Spinal cord (tissue), 10 donors: ENCODE measurements at places on chromosomes 1 and 21.

DNA sequence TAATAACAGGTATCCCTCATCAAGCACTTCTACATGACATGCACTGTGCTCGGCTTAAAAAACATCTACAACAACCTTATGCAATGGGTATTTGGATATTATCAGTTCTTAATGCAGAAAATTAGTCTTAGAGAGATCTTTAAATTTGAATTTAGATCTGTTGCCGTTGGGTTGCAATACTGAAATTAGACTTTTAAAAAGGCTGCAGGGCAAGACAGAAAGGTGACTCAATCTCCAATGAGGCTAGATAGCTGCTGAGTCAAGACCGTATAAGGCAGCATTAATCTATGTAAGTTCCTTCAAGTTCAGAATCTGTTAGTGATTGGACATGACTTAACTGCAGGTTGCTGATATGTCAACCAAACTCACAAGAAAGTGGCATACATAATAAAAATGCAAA lies 37.3 kb downstream of the OLFM3 start:
- DNase-seq: no peak

GRCh38 chr1:98559291-98559690 lies 102.2 kb upstream of the SNX7 start:
- no peak for DNase-seq

GRCh38 chr1:162372159-162373071 lies 4.2 kb downstream of the SPATA46 start:
- DNase-seq: no peak

DNA sequence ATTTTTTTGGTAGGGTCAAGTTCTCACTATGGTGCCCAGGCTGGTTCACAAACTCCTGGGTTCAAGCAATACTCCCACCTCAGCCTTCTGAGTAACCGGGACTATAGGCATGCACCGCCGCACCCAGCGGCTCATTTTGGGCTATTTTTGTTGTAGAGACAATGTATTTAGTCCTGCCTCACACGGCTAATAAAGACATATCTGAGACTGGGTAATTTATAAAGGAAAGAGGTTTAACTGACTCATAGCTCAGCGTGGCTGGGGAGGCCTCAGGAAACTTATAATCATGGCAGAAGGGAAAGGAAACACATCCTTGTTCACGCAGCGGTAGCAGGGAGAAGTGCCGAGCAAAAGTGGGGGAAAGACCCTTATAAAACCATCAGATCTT lies 4.2 kb downstream of the CELA2A start:
- DNase-seq: no peak

DNA sequence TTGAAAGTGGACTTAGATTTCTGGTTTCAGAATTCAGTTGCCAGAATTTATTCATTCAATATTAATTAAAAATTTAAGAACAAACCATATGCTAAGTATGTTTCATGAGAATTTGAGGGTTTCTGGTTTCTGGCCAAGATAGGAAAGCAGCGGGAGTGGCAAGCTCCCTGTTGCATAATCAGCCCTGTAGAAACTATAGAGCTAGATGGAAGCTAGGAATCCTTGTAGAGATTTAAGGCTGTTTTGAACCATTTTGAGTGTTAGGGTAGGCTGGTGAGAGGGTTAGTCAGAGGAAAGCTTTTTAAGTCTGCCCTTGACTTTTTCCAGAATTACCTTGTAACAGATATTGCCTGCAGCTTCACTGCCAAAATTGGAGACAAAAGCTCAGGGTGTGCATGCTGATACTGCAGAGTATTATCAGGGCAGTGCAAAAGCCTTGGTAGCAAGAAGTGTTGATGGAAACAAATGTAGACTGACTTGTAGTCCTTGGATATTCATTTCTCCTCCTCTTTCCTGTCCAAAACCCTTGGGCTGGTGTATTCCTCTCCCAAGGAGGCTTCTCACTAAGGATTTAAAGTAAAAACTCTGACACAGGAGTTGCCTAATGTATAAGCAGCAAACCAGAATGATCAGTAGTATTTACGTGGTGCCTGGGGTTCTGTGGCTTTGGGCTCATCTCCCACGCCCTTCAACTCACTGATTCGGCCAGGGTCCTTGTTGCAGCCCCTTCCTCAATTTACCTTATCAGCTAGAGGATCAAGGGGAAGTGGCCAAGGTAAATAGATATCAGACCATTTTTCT lies 12.6 kb upstream of the GIPC2 start:
- DNase-seq: no peak

GRCh38 chr1:87834941-87835340 lies 506.3 kb downstream of the LMO4 start:
- no peak for DNase-seq

DNA sequence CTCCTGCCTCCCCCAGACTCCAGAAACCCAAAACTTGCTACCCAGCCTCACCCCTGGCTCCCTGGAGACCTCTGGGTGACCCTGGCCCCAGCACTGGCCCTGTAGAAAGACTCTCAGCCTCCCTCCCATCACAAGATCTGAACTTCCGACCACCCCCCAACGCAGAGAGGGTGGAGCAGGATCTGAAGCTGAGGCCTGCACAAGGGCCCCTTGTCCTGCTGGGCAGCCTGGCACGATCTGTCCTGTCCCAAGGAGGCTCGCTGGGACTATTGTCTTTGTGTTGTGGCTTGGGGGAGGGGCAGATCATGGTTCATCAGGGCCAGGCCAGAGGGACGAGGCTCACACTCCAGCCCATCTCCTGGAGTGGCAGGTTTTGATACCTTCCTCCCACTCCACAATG lies 20.0 kb downstream of the PHLDA3 start:
- no peak for DNase-seq

- DNase-seq: no peak
These were observed 119.2 kb upstream of the IPO9 start for GRCh38 chr1:201709564-201710295.

DNA sequence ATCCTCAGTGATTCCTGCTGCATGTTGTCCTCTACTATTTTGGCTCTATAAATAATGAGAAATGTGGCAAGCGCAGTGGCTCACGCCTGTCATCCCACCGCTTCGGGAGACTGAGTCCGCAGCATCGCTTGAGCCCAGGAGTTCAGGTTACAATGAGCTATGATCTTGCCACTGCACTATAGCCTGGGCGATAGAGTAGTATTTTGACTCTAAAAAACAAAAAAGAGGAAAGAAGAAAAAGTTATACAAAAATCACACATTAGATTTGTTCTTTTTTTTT lies 756 bp upstream of the SLC25A44 start:
- DNase-seq: no peak

GRCh38 chr1:41705798-41706197 lies 212.9 kb downstream of the HIVEP3 start:
- DNase-seq: no peak

DNA sequence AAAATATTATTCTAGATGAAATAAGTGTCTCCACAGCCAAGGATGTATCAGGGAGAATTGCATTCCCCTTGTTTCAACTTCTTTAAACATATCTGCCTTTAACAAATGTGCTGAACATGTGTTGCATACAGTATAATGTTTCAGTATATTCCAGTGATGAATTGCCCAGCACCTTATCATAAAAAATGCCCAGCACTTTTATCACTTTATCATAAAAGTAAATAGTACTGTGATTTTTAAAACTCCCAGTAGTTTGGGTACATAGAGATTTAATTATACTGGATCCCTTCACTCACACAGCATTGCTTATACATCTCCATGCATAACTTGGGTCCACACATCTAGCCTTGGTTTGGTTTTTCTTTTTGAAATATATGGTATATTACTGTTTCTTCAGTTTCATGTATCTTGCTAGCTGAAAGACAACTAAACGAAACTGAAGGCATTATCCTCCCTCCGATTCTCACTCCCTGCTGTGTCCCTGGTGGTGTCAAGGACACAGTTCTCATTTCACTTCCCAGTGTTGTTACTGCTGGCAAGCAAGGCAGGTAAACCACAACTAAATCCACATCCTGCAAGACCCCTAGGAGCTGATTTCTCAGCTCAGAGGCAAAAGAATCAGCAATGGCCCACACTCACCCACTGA lies 118.2 kb upstream of the SLC44A3 start:
- DNase-seq: no peak

GRCh38 chr1:191984856-191985255 lies 173.4 kb upstream of the RGS18 start:
- no peak for DNase-seq

GRCh38 chr1:30052178-30052577 lies 671.2 kb downstream of the MATN1 start:
- DNase-seq: no peak

GRCh38 chr1:5649166-5649551 lies 343.1 kb downstream of the NPHP4 start:
- DNase-seq: no peak

- DNase-seq: no peak
These were observed 32.0 kb downstream of the MTF2 start for GRCh38 chr1:93111065-93111464.

GRCh38 chr1:199733125-199733524 lies 294.4 kb upstream of the NR5A2 start:
- no peak for DNase-seq

DNA sequence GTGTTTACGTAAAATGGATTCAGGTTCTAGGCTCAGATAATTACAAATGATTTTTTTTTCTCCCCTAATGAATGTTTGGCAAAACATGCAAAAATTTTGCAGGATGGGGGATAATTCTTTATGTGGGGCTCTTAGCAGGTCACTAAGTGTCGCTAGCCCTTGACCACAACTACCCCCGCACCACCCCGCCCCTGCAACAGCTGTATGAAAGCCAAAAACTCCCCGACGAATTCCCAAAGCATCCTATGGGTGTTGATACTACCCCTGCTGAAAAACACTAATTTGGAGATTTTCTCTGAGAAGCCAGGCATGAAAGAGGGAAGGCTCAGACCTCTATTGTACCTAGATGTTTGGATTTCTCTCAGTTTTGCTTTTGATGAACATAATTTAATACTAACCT lies 243.0 kb downstream of the TRABD2B start:
- no peak for DNase-seq

DNA sequence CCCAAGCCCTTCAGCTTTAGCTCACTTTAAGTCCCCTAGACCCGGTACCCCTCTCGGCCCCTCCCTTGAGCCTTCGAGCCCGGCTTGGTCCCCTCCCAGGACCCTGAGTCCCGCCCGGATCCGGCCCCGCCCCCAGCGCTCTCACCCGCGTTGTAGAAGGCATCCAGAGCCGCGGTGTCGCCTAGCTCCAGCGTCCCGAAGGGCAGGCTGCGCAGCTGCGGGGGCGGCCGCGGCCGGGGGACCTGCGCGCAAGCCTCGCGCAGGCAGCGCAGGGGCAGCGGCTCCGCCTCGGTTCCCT lies 699 bp downstream of the MAP3K6 start:
- DNase-seq: no peak

DNA sequence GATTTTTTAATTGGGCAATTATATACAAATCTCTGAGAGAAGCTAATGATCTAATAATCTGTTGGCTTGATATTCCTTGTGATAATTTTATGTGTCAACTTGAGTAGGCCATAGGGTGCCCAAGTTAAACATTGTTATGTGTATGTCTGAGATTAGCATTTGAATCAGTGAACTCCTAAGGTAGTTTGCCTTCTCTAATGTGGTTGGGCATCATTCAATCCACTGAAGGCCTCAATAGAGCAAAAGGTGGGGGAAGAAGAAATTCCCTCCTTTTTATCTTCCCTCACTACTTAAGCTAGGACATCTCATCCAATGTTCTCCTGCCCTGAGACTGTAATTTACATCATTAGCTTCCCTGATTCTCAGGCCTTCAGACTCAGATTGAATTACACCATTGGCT lies 394.5 kb downstream of the LMO4 start:
- DNase-seq: no peak

- no peak for DNase-seq
These were observed 1.4 kb upstream of the VANGL1 start for GRCh38 chr1:115640384-115640783.

DNA sequence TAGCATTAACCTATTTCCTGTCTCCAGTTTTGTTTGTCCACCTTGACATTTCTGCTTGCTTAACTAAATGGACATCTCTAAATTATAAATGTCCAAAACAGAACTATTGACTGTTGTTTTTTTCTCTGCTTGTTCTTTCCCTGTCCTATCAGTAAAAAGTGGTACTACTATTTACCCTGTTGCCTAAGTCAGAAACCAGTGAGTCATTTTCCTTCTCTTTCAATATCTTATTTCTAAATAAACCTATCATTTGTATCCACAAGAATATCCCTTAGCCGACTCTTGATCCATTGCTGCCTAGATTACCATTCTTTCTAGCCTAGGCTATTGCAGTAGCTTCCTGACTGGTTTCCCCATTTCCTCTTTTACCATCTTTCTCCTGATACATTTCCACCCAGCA lies 22.5 kb downstream of the MIER1 start:
- DNase-seq: no peak

DNA sequence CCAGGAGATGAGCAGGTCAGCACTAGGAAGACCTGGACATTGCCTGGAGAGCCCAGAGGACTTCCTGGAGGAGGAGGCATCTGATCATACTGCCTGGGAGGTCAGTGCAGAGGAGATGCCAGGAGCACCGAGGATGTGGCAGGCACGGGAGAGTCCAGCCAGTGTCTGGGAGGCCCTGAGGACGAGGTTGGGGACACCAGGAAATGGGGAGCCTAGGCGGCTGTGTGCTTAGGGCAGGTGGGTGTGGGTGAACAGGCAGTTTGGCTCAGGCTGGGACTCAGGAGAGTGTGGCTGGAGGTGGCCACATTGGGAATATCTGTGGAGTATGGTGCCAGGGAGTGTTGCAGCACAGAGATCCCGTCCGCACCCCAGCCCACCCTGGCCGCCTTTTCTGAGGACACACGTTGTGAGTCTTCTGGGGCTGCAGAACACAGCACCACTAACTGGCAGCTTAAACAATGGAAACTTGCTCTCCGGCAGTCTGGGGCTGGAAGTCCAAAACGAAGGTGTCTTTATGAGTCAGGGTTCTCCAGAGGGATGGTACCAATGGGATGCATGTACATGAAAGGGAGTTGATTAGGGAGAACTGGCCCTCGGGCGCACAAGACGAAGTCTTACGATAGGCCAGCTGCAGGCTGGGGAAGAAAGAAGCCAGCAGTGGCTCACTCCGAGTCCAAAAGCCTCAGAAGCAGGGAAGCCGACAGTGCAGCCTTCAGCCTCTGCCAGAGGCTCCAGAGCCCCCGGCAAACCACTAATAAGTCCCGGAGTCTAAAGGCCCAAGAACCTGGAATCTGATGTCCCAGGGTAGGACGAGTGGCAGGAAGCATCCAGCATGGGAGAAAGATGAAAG lies 58.0 kb downstream of the FAAP20 start:
- DNase-seq: no peak
